H9 (cell line): ENCODE measurements at places on chromosomes 6 and 20.

DNA sequence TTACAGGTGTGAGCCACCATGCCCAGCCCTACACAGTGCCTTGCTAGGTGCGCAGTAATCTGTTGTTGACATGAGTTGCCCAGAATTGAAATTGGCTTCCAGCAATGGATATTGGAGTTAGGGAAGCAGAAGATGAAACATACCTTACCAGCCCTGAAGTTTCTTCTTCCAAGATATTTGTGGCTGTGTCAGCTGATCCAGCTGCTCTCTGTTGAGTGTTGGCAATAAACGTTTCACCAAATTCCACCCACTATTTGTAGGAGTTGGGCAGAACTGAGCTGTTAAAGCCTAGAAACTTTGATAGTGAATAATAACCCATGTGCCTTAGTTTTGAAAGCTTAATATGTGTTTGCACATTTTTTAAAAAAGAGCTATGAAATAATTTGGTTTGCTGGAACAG is 218.2 kb upstream of the SNX9 start:
- DNase-seq = no peak
- H3K27ac ChIP-seq = no peak overlapping the region
- H3K4me3 ChIP-seq = no peak overlapping the region
- no peaks in the 10 kb centered on the region for H3K27me3 ChIP-seq
- H3K4me1 ChIP-seq = peaks cover 7% of the 10 kb centered on the region; the same call in 1 of the 2 replicates

DNA sequence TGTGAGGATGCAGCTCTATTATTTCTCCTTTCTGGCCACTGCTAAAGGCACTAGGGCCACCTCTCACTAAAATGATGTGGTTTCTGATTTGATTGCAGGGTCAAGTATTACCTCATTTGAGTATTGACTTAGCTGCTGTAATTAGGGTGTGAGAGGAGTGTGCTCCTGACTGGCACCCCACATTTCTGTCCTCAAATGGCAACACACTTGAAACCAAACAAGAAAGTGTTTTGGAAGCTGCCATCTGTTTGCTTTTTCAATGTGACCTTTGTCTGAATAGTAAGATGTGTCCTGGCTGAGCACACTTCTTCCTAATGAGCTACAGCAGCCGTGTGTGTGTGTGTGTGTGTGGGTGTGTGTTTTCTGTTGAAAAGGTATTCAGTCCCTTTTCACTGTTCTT is 62.8 kb upstream of the SCP2D1 start:
- H3K4me3 ChIP-seq = no peak overlapping the region
- peaks cover 2% of the 10 kb centered on the region; the same call in 1 of the 3 replicates for H3K36me3 ChIP-seq
- no peaks in the 10 kb centered on the region for H3K4me1 ChIP-seq
- H3K27me3 ChIP-seq = no peaks in the 10 kb centered on the region

DNA sequence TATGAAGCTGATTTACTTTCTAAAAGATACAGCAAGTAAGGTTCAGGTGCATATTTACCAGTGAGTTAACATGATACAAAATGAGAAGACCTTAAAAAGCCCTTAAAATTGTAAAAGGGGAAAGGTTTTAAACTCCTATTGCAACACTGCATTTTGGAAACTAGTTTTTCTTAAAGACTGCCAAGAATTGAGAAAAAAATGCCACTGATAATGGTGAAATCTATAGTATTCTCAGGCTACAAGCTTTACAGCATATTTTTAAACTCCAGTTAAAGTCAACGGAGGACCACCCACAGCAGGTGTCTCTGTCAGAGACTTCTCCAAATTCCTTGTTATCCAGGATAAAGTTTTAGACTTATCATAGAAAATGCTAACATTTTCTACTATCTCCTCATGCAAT is 53.6 kb downstream of the ELOVL5 start:
- no peak overlapping the region for H3K27ac ChIP-seq
- H3K27me3 ChIP-seq = no peaks in the 10 kb centered on the region
- peaks cover 16% of the 10 kb centered on the region; the same call in 2 of the 3 replicates for H3K36me3 ChIP-seq

DNA sequence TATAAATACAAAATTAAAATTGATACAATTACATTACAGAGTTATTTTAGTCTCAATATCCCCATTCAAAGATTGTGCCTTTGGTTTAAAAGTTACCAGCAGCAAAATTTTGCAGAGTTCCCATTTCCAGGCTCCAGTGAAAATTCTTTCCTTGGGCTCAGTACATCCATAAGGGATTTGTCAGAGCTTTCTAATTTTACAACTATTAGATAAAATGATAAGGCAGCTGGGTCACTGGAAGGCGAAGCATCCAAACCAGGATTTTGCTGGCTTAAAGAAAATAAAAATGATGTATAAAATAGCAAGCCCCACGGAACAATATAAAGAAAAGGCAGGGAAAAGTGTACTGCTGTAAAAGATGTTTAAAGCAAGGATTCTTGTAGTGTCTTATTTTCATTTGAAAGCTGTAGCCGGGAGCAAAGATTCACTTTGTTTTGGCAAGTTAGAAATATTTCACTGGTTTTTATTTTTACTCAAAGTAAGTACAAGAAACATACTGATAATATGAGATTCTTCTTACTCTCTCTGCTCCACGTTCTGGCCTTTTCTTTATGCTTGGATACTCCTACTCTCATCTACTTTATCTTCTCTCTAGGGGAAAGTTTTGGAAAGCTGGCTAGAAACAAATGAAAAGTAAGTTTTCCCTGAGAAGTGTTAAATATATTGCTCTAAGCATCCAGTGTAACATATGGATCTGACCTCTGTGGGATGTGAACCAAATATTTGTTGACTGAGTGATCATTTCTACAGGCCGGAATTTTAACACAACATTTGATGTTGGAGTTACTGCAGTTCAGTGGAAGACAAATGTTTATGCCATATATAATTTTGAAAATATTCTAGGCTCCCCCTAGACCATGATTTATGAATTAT is 488.4 kb downstream of the PHF3 start:
- H3K27ac ChIP-seq = no peak overlapping the region
- H3K36me3 ChIP-seq = no peaks in the 10 kb centered on the region
- no peak overlapping the region for H3K4me3 ChIP-seq
- no peaks in the 10 kb centered on the region for H3K4me1 ChIP-seq
- no peaks in the 10 kb centered on the region for H3K27me3 ChIP-seq

DNA sequence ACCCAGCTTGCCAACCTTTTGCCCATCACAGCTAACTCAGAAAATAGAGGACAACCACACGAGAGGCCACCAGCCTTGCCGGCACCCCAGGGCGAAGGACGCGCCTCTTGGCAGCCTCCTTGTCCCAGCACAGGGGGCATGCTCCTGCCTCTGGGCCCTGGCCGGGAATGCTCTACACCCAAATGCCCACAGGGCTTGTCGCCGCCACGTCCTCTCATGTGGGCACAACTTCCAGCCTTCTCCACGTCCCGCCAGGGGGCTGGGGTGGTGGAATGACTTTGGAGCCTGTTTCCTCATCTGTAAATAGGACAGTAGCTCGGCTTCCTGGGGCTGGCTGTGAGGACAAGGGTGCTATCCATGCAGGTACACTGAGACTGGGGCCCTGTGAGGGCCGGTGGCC is 152.4 kb upstream of the MLN start:
- H3K4me1 ChIP-seq = no peaks in the 10 kb centered on the region; the same call in 1 of the 2 replicates
- DNase-seq = no peak
- H3K27me3 ChIP-seq = no peaks in the 10 kb centered on the region; the same call in 1 of the 2 replicates

GRCh38 chr6:155223646-155224451 is 40.0 kb upstream of the CLDN20 start:
- DNase-seq = no peak
- no peaks in the 10 kb centered on the region for H3K27me3 ChIP-seq
- no peak overlapping the region for H3K4me3 ChIP-seq
- peaks cover 7% of the 10 kb centered on the region for H3K36me3 ChIP-seq
- H3K27ac ChIP-seq = no peak overlapping the region
- peaks cover 9% of the 10 kb centered on the region for H3K4me1 ChIP-seq

GRCh38 chr6:73569121-73569520 is 48.3 kb upstream of the EEF1A1 start:
- H3K36me3 ChIP-seq = peaks cover 4% of the 10 kb centered on the region; the same call in 1 of the 2 replicates
- peaks cover 6% of the 10 kb centered on the region for H3K4me1 ChIP-seq
- no peaks in the 10 kb centered on the region for H3K27me3 ChIP-seq
- DNase-seq = no peak

DNA sequence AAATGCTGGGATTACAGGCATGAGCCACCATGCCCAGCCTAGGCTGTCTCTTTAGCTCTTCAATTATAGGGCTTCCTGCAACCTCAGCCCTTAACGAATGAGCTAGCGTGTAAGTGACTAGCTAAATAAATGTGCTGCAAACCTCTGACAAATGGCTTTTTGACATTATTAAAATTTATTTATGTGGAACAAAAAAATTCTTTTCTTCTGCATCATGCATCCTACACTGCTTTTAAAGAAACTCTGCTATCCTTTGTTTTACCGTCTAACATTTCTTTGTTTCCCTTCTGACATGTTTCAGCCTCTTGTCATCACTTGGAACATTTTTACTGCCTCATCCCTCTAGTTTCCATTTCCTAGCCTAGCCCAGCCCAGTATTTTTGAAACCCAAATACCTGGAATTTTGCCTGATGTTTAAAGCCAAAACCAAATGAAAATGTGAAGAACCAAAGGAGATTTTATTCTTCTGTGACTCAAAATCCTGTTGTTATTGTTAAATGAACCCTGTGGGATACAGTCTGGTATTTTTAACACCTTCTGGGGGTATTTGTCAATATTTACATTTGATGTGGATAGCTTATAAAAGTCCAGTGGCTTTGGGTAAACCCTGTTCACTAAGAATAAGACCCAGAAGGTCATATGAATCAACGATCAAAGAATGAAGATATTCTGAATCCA is 9.5 kb downstream of the NT5E start:
- DNase-seq = no peak
- H3K4me1 ChIP-seq = peaks cover 11% of the 10 kb centered on the region; the same call in 1 of the 2 replicates
- H3K27ac ChIP-seq = no peak overlapping the region
- H3K36me3 ChIP-seq = no peaks in the 10 kb centered on the region
- no peaks in the 10 kb centered on the region for H3K27me3 ChIP-seq
- no peak overlapping the region for H3K4me3 ChIP-seq

- no peaks in the 10 kb centered on the region for H3K27me3 ChIP-seq
- H3K4me1 ChIP-seq = no peaks in the 10 kb centered on the region
- H3K36me3 ChIP-seq = peaks cover 55% of the 10 kb centered on the region
- no peak overlapping the region for H3K27ac ChIP-seq
These were observed 21.8 kb downstream of the TCFL5 start for GRCh38 chr20:62839816-62840215.

DNA sequence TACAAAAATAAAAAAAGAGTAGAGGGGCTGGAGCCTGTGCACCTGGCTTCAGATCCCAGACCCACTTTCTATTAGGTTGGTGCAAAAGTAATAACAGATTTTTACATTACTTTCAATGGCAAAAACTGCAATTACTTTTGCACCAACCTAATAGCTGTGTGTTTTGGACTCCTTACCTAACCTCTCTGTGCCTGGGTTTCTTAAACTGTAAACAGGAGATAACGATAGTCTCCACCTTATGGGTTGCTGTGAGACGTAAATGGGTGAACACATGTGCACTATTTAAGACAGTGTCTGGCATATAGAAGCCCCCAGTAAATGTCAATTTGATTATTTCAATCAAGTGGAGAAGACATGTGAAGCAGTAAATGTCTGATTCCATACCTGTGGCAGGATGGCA is 89.7 kb downstream of the TFAP2C start:
- H3K27ac ChIP-seq = no peak overlapping the region
- H3K4me1 ChIP-seq = no peaks in the 10 kb centered on the region; the same call in 1 of the 2 replicates
- no peak for DNase-seq
- H3K27me3 ChIP-seq = 0 out of 2 replicates have a peak, but pooled peaks cover 2% of the 10 kb centered on the region
- no peaks in the 10 kb centered on the region for H3K36me3 ChIP-seq

- no peak for DNase-seq
- H3K27ac ChIP-seq = no peak overlapping the region
These were observed 59.6 kb upstream of the SALL4 start for GRCh38 chr20:51861726-51862466.

DNA sequence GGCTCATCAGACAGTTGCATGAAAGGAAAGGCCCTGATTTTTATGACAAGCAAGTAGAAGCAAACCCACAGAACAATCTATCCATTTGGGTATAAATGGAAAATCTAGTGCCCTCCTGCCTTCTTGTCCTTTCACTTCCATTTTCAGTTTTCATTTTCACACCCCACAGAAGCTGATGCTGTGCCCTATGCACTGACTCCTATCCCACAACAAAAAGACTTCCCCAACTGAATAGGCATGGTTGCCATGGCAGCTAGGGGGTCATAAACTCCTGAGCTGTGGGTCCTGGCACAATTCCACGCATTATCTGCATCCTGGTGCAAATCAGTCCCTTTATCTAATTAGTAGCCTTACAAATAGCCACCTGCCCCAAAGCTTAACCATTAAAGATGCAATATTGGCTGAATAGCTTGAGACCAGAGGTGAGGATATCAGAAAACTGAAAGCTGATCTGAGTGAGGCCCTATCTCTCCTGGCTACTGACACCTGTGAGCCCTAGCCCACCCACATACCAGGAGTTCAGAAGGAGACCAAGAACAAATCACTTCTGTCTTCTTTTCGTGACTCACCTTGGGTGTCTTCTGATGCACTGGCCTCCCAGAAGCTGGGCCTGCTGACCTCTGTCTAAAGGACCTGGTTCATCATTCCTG is 34.9 kb upstream of the HEY2 start:
- no peaks in the 10 kb centered on the region; the same call in 1 of the 2 replicates for H3K4me1 ChIP-seq
- no peak for DNase-seq
- peaks cover 33% of the 10 kb centered on the region for H3K36me3 ChIP-seq
- no peak overlapping the region for H3K4me3 ChIP-seq
- no peak overlapping the region for H3K27ac ChIP-seq

GRCh38 chr6:21887231-21888185 is 294.0 kb downstream of the SOX4 start:
- no peak overlapping the region for H3K4me3 ChIP-seq
- H3K27ac ChIP-seq = no peak overlapping the region
- peaks cover 6% of the 10 kb centered on the region for H3K36me3 ChIP-seq
- no peak for DNase-seq
- peaks cover 4% of the 10 kb centered on the region; the same call in 1 of the 2 replicates for H3K4me1 ChIP-seq

- no peak overlapping the region for H3K27ac ChIP-seq
- H3K27me3 ChIP-seq = peaks cover 1% of the 10 kb centered on the region; the same call in 1 of the 2 replicates
- DNase-seq = no peak
- no peak overlapping the region for H3K4me3 ChIP-seq
These were observed 27.1 kb downstream of the PLAGL1 start for GRCh38 chr6:143980921-143981320.

DNA sequence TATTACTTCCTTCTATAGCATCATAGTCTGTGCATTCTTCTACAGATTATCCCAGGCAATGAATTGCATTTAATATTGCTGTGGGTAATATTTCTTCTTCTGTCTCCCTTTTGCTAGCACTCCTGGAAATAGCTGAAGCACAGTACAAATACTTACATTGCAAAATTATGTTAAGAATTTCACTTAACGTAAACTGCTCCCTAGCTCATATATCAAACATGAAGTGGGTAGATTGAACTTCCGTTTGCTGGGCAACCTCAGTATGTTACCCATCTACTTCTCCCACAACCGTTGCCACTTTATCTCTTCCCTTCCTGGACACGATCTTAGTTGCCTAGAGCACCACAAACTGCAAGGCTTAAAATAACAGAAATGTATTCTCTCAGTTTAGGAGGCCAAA is 963.3 kb downstream of the KIF16B start:
- H3K27me3 ChIP-seq = no peaks in the 10 kb centered on the region
- no peak overlapping the region for H3K27ac ChIP-seq
- no peaks in the 10 kb centered on the region for H3K36me3 ChIP-seq
- H3K4me1 ChIP-seq = peaks cover 2% of the 10 kb centered on the region; the same call in 1 of the 2 replicates
